ENCODE measurements at places on chromosomes 11 and 22.

DNA sequence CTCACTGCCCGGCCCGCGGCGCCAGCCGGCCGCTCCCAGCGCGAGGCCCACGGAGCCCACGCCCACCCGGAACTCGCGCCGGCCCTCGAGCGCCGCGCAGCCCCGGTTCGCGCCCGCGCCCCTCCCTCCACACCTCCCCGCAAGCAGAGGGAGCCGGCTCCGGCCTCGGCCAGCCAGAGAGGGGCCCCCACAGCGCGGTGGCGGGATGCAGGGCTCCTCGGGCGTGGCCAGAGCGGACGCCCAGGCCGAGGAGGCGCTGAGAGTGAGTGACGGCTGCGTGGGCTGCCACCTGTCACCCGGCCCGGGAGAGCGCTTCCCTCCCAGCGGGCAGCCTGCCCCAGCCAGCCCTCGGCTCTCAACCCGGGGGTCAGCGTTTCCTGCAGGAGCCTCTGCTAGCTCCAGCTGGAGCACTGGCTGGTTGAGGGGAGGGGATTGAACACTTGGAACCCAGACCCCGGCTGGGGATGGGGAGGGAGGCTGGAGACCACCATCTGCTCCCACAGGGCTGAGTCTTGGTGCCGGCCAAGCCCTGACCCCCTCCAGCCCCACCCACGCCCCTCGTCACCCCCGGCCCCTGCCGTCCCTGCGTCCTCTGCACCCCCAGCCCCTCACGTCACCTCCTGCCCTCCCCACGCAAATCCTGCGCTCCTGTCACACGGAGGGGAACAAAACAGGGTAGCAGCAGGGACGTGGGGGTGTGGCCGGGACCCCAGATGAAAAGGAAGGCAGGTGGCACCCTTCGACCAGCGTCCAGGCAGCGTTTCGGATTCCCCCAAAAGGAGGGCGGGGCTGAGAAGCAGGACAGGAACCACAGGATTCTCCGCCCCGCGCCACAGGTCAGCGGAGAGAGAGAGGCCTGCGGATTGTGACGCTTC lies 157.0 kb downstream of the BRD1 start:
- no peak for DNase-seq

GRCh38 chr11:17013548-17014320 lies 480 bp downstream of the PLEKHA7 start:
- no peak for DNase-seq

GRCh38 chr11:72413914-72414628 lies 20.3 kb downstream of the CLPB start:
- DNase-seq, result peak; percentile 82

DNA sequence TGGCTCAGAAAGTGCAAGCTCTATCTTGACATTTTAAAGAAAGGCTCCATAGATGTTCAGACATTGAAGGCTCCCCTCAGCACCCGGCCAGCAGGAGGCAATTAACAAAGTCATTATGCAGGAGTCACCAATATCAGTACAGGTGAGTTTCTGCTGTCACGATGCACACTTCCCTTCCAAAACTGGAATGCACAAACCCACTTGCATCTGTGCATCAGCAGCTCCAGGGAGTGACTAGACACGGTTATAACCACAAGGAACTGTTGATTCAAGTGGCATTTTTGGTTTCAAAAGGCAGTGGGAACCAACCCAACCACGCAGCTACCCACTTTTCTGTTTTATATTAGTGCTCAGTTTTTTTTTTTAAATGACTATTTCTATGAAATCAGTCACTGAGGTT lies 293.9 kb upstream of the NARS2 start:
- DNase-seq, result no peak

DNA sequence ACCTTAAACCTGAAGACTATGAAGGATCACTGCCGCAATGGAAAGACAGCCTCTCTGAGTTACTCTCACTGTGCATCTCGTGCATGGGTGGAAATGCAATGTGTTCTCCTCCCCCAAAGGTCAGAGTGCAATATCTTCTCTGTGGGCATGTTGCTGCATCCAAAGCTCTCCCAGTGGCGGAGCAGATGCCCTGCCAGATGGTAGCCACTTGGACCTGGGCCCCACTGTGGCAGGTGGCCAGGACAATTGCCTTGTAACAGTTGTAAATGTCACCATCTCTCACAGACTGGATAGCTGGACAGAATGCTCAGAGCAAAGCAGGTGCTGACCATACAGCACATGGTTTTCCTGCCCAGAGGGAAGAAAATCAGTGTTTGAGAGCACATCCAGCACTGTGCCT lies 542.0 kb downstream of the FAM181B start:
- DNase-seq, result no peak

GRCh38 chr11:61650781-61651571 lies 29.2 kb upstream of the DAGLA start:
- no peak for DNase-seq
